ENCODE measurements at places on chromosomes 1 and 21.
A peak's percentile ranks its signal among the peaks of the same experiment; 100 is the strongest.

- no peak for DNase-seq
Measured at GRCh38 chr1:24897263-24898151, 32.6 kb downstream of the RUNX3 start.

DNA sequence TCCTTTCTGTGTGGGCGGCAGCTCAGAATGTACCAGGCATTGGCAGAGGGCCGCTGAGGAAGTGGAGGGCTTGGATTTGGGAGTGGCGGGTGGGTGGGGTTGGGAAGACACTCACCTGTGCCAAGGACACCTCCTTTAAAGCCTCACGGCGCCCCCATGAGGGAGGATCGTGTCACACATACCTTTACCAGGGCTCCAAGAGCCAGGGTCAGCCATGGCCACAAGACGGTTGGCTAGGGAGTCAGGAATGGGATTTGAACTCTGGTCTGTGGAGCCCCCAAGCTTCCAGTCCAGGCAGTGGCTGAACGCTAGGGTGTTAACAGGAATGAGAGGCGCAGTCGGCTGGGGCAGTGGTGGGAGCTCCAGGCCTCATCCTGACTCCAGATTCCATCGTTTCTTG lies 4.6 kb downstream of the NBL1 start:
- DNase-seq: no peak

GRCh38 chr1:35298464-35298863 lies 30.0 kb downstream of the ZMYM4 start:
- DNase-seq: peak; percentile 18

- no peak for DNase-seq
Measured at GRCh38 chr1:219657186-219657585, 44.3 kb upstream of the ZC3H11B start.

DNA sequence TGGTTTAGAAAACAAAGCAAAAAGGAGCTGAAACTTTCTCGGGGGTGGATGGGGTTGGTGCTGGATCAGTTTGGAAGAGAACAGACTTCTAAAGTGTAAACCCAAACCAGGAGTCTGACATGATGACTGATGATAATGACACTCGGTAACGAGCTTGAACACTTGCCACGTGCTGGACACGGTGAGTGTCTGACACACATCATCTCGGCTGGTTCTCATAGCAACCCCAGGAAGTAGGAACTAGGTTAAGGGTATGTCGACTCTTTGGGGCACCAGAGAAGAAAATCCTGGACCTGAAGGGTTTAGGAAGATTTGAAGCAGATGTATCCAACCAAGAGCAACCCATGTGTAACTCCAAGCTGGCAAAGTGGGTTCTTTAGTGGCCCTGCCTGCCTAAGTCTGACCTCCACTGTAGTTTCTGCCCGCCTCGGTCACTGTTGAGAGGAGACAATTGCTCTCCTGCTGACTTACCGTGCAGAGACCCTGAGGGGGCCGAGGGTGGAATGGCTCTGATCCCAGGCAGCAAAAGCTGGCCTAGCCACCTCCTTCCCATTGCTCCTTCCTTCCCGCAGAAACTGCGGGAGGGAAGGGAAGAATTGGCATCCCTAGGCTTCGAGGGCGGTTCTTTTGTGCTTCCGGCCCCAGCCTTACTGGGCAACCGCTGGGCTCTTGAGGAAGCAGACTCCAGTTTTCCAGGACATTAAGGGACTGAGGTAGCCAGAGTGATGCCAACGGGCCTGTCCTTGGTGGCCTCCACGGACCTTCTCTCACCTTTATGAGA lies 156.0 kb downstream of the TOMM20 start:
- DNase-seq: no peak

DNA sequence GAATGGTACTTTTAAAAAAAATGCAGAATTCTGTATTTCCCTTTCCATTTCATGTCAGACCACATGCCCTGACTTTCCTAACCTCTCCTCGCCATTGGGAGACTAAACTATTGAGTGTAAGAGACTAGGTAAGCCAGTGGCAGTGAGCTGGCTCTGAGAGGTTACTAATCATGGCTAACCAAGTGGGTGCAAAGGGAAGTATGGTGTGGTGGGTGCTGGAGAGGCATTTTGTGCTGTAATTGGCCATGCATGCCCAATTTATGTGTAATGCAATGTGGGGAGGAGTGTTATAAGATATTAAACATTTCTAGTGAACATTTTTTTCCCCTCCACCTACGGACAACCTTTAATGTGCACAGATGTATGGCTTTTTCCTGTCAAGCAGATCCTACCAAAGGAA lies 190.1 kb downstream of the LMO4 start:
- DNase-seq: no peak
